Right lobe of liver (tissue), 6 donors: ENCODE measurements at places on chromosomes 2 and 18. TPM values are rescaled to one million over a fixed set of nuclear protein-coding genes. Genes with fewer than 3 reads are reported as not detected.

Gene IL1RL1
- 3.7 TPM for total RNA-seq

Gene GPBAR1
- 3.2 TPM for total RNA-seq

Gene QPCT
- 0.55 TPM for total RNA-seq

Gene RAD51AP2
- 0.12 TPM for total RNA-seq

Gene SMIM21
- total RNA-seq: not detected

Gene BOLL
- not detected for total RNA-seq

Gene UGT1A8
- total RNA-seq: 0.51 TPM

Gene GAL3ST2
- total RNA-seq: not detected

DNA sequence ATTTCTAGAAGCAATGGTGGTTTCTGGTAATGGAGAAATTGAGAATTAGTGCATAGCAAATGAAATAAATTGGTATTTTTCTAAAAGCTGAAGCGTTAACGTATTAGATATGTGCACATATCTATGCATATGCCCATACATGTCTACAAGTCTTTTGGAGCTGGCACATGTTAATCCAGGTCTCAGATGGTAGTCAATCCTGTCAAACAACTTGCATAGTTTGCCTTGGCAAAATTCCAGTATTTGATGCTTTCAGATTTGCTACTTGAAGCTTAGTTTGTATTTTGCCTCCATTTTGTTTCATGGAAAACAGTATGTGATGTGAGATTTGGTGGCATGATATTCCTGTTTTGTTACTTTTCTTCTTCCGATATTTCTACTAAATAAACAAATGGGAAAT lies 304.6 kb downstream of the PARD3B start:
- H3K36me3 ChIP-seq: no peaks in the 10 kb centered on the region
- H3K4me3 ChIP-seq: no peak overlapping the region
- DNase-seq: no peak

- no peak overlapping the region for H3K27ac ChIP-seq
- no peak overlapping the region for H3K4me3 ChIP-seq
- H3K4me1 ChIP-seq: no peaks in the 10 kb centered on the region
- H3K27me3 ChIP-seq: no peaks in the 10 kb centered on the region
- no peaks in the 10 kb centered on the region for H3K36me3 ChIP-seq
- DNase-seq: no peak
These were observed 6.9 kb downstream of the INHA start for GRCh38 chr2:219578811-219579613.

- peaks cover 94% of the 10 kb centered on the region for H3K27me3 ChIP-seq
- H3K36me3 ChIP-seq: no peaks in the 10 kb centered on the region
- no peak overlapping the region for H3K4me3 ChIP-seq
- no peak overlapping the region for H3K27ac ChIP-seq
- peaks cover 11% of the 10 kb centered on the region for H3K4me1 ChIP-seq
- no peak for DNase-seq
These were observed 2.5 kb downstream of the DLX1 start for GRCh38 chr2:172087780-172088244.

- H3K4me3 ChIP-seq: no peak overlapping the region
- no peak overlapping the region for H3K27ac ChIP-seq
- H3K27me3 ChIP-seq: no peaks in the 10 kb centered on the region
- no peaks in the 10 kb centered on the region for H3K36me3 ChIP-seq
- no peaks in the 10 kb centered on the region for H3K4me1 ChIP-seq
- DNase-seq: no peak
These were observed 863.7 kb downstream of the GALR1 start for GRCh38 chr18:78113136-78113939.

- peaks cover 9% of the 10 kb centered on the region for H3K4me1 ChIP-seq
- H3K27ac ChIP-seq: no peak overlapping the region
- no peaks in the 10 kb centered on the region for H3K27me3 ChIP-seq
- H3K36me3 ChIP-seq: no peaks in the 10 kb centered on the region
These were observed 138.6 kb upstream of the ZC3H15 start for GRCh38 chr2:186347472-186347871.

GRCh38 chr18:21684731-21685130 lies 19.8 kb downstream of the ABHD3 start:
- H3K27me3 ChIP-seq: no peaks in the 10 kb centered on the region
- H3K36me3 ChIP-seq: no peaks in the 10 kb centered on the region
- peaks cover 6% of the 10 kb centered on the region for H3K4me1 ChIP-seq
- H3K4me3 ChIP-seq: no peak overlapping the region

GRCh38 chr18:63098018-63098981 lies 221.3 kb downstream of the BCL2 start:
- H3K4me3 ChIP-seq: no peak overlapping the region
- no peak for DNase-seq
- no peaks in the 10 kb centered on the region for H3K27me3 ChIP-seq
- no peaks in the 10 kb centered on the region for H3K36me3 ChIP-seq

GRCh38 chr2:217399291-217399690 lies 539.4 kb upstream of the TNP1 start:
- no peak for DNase-seq
- H3K4me1 ChIP-seq: no peaks in the 10 kb centered on the region
- no peak overlapping the region for H3K27ac ChIP-seq
- no peaks in the 10 kb centered on the region for H3K36me3 ChIP-seq
- H3K4me3 ChIP-seq: no peak overlapping the region
- H3K27me3 ChIP-seq: no peaks in the 10 kb centered on the region

- H3K36me3 ChIP-seq: no peaks in the 10 kb centered on the region
- no peak overlapping the region for H3K4me3 ChIP-seq
- no peaks in the 10 kb centered on the region for H3K27me3 ChIP-seq
- H3K27ac ChIP-seq: no peak overlapping the region
- no peaks in the 10 kb centered on the region for H3K4me1 ChIP-seq
These were observed 6.3 kb upstream of the ASB1 start for GRCh38 chr2:238420442-238420841.

GRCh38 chr2:144099780-144100377 lies 420.0 kb downstream of the ZEB2 start:
- DNase-seq: no peak
- H3K36me3 ChIP-seq: no peaks in the 10 kb centered on the region
- no peak overlapping the region for H3K27ac ChIP-seq
- H3K4me1 ChIP-seq: no peaks in the 10 kb centered on the region

DNA sequence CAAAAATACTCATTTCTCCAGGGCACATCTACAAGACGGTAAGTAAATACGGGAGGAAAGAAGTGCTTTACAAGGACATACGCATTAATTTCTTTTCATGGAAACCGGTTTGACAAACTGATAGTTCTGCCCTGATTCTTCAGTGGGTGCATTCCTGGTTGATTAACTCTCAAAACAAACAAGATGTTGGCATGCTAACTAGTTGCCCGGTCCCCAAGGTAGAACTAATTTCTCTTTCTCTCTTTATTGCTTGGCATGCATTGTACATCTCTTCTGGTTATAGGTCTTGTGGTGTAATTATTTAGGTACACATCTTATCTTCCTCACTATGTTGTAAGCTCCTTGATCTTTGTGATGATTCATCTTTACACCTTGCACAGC lies 46.9 kb upstream of the SPATS2L start:
- H3K36me3 ChIP-seq: no peaks in the 10 kb centered on the region
- H3K4me3 ChIP-seq: no peak overlapping the region
- no peak overlapping the region for H3K27ac ChIP-seq
- no peaks in the 10 kb centered on the region for H3K27me3 ChIP-seq

DNA sequence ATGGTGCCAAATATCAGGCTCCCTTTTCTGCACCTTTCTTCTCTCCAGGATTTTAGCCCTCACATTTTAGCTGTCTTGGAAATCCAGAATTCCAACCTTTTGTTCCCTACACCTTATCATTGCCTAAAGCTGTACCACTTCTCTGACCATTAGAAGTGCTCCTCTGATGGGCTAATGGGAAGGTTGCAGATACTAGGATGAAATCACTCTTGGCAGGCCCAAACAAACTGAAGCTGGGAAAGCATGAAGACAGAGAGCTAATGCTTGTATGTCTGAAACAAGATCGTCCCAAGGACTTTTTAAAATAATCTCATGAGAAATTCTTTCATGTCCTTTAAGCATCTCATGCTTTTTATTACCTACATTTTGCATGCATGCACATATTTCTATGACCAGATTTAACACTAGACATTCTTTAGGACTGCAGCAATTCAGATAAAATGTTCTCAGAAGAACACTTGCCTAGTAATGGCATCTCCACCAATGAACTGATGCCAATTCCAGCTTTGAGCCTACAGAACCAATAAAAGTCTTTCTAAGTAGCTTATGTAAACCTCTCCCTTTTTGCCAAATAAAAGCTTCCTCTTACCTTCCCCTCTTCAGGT lies 98.4 kb upstream of the OSR1 start:
- no peak for DNase-seq
- no peak overlapping the region for H3K27ac ChIP-seq
- no peaks in the 10 kb centered on the region for H3K4me1 ChIP-seq
- H3K27me3 ChIP-seq: no peaks in the 10 kb centered on the region
- no peak overlapping the region for H3K4me3 ChIP-seq
- no peaks in the 10 kb centered on the region for H3K36me3 ChIP-seq

GRCh38 chr2:235043762-235044500 lies 92.1 kb downstream of the SH3BP4 start:
- no peaks in the 10 kb centered on the region for H3K4me1 ChIP-seq
- H3K4me3 ChIP-seq: no peak overlapping the region
- H3K27ac ChIP-seq: no peak overlapping the region
- peaks cover 28% of the 10 kb centered on the region for H3K36me3 ChIP-seq
- no peak for DNase-seq

- H3K27me3 ChIP-seq: no peaks in the 10 kb centered on the region
- no peak overlapping the region for H3K27ac ChIP-seq
- H3K4me1 ChIP-seq: no peaks in the 10 kb centered on the region
- DNase-seq: no peak
- H3K4me3 ChIP-seq: no peak overlapping the region
- H3K36me3 ChIP-seq: no peaks in the 10 kb centered on the region
These were observed 225.0 kb upstream of the HS6ST1 start for GRCh38 chr2:128543646-128544045.

- no peaks in the 10 kb centered on the region for H3K4me1 ChIP-seq
- no peak overlapping the region for H3K4me3 ChIP-seq
- H3K36me3 ChIP-seq: no peaks in the 10 kb centered on the region
- DNase-seq: no peak
These were observed 64.1 kb upstream of the ACVR1C start for GRCh38 chr2:157692768-157693167.

DNA sequence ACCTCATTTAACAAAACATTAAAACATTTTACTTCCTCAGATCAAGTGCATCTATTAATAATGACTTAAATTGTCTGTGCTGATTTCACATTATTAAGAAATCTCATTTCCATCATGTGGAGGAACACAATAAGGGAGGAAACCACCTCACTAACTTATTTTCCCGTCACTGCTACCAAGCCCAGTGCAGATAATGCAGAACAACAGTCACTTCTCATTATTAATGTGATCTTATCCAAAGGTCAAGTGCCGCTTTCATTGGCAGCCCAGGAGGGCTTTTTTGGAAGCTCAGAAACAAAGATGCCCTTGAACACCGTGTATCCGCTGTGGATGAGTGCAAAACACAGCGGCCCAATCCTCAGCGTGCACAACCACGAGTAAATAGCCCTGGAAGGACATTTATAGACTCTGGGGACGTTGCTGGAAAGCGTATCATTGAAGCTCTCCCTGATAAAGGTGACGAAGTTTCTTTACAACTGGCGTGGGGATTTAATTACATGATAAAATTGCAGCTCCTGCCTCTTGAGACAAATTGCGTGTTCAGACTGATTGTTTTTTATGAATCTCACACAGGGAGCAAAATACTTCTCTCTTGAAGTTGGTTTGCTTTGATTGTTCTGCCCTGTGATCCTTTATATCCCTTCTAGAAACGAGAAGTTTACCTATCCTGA lies 13.2 kb downstream of the ASB18 start:
- no peaks in the 10 kb centered on the region for H3K4me1 ChIP-seq
- no peaks in the 10 kb centered on the region for H3K27me3 ChIP-seq
- H3K36me3 ChIP-seq: no peaks in the 10 kb centered on the region
- no peak overlapping the region for H3K4me3 ChIP-seq
- DNase-seq: no peak

GRCh38 chr2:83191316-83191715 lies 1267.8 kb downstream of the SUCLG1 start:
- H3K4me1 ChIP-seq: no peaks in the 10 kb centered on the region
- DNase-seq: no peak
- no peaks in the 10 kb centered on the region for H3K36me3 ChIP-seq
- no peaks in the 10 kb centered on the region for H3K27me3 ChIP-seq
- no peak overlapping the region for H3K27ac ChIP-seq

DNA sequence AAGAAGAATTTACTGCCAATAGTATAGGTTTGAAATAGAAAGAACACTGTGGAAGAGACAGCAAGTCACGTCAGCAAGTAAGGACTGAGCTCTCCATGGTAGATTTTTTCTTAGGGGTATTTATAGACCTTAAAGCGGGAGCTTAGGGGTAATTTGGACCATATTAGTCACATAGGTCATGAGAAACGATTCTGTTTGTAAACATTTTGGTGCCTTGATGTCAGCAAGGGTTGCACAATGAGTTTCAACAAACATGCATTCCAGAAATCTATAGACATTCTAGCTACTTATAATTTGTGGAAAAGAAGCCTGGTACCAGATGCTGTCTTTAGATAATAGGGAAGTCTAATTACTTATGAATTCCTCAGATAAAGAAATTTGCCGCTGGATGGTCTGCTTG lies 624.7 kb downstream of the TDRD15 start:
- no peaks in the 10 kb centered on the region for H3K4me1 ChIP-seq
- no peak for DNase-seq

DNA sequence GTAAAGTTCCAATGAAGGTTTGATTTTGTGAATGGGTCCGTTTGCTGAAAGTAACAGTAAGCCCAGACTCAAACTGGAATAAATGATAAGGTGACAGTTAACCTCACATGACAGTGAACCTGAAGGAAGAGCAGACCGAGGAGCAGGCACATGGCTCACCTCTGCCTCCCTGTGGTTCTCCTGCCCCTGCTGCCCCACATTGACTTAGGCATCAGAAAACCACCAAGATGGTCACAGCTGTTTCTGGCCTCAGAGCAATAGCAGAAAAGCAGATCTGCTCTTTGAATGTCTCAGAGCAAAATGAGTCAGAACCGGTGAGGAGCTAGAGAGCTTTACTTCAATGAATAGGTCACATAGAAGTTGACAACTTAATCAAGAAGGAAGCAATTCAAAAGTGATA lies 487.6 kb downstream of the METTL4 start:
- H3K4me1 ChIP-seq: no peaks in the 10 kb centered on the region
- H3K27ac ChIP-seq: no peak overlapping the region
- DNase-seq: no peak
- H3K27me3 ChIP-seq: no peaks in the 10 kb centered on the region

- H3K4me1 ChIP-seq: no peaks in the 10 kb centered on the region
- no peak for DNase-seq
- no peak overlapping the region for H3K27ac ChIP-seq
- H3K4me3 ChIP-seq: no peak overlapping the region
These were observed 200.5 kb upstream of the GULP1 start for GRCh38 chr2:188091220-188091619.
